ENCODE measurements at places on chromosomes 1 and 21.

DNA sequence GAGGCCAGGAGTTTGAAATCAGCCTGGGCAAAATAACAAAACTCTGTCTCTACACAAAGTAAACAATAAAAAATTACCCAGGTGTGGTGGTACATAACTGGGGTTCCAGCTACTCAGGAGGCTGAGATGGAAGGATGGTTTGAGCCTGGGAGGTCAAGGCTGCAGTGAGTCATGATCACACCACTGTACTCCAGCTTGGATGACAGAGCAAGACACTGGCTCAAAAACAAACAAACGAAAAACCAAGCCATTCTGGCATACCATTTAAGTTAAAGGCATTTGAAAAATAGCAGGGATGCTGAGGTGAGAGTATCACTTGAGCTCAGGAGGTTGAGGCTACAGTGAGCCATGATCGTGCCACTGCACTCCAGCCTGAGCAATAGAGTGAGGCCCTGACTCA lies 5.3 kb upstream of the ALDH9A1 start:
- no peak for DNase-seq

- no peak for DNase-seq
Measured at GRCh38 chr1:104125266-104125665, 375.6 kb downstream of the AMY1C start.

- no peak for DNase-seq
Measured at GRCh38 chr1:36098650-36099365, 10.1 kb downstream of the ADPRS start.

DNA sequence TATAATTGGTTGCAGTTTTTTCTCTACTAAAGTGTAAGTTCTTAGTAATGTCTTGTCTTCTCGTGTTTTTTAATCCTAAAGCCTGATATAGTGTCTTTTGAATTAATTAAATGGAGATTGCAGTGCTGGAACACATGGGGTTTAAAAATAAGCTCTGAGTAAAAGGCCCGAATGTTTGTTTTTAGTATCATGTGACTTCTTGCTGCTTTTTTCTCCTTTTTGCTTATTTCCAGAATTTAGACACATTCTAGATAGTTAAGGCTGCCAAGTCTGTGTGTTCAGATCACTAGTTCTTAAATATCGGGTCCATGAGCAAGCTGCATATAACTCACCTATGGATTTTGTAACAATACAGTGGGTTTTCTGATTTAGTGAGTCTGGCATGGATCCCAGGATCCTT lies 27.5 kb downstream of the KCTD3 start:
- no peak for DNase-seq

GRCh38 chr1:172427191-172427590 lies 6.7 kb downstream of the C1orf105 start:
- DNase-seq = no peak

- DNase-seq = no peak
Measured at GRCh38 chr1:21362096-21362495, 71.8 kb upstream of the ECE1 start.

DNA sequence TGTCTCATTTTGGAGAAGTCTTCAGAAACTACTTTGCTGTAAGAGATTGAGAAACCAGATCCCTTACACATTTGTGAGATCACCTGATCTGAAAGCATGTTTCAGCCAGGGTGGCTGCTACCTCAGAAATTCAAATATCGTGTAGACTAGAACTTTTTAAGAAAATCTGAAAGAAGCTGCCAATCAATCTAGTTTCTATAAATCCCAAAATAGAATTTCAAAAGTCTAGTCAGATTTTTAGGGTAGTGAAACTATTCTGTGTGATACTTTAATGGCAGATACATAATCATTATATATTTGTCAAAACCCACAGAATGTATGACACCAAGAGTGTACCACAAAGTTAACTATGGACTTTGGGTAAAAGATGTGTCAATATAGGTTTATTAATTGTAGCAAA lies 79.9 kb upstream of the PLPPR5 start:
- DNase-seq = no peak

DNA sequence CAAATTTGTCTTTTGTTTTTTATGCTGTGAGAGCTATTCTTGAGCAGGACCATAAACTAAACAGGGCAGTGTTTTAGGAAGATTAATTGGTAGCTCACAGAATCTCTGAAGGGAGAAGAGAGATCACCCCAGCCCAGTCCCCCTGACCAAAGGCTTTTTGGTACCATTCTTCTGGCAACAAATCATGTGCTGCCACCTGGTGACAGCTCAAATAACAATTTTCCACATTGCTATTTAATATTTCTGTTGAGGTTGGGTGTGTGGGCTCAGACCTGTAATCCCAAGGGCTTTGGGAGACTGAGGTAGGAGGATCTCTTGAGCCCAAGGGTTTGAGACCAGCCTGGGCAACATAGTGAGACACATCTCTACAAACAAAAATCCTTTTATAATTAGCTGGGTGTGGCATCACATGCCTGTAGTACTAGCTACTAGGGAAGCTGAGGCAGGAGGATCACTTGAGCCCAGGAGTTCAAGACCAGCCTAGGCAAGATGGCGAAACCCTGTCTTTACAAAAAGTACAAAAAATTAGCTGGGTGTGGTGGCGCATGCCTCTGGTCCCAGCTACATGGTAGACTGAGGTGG lies 2.2 kb upstream of the TESK2 start:
- DNase-seq = no peak

DNA sequence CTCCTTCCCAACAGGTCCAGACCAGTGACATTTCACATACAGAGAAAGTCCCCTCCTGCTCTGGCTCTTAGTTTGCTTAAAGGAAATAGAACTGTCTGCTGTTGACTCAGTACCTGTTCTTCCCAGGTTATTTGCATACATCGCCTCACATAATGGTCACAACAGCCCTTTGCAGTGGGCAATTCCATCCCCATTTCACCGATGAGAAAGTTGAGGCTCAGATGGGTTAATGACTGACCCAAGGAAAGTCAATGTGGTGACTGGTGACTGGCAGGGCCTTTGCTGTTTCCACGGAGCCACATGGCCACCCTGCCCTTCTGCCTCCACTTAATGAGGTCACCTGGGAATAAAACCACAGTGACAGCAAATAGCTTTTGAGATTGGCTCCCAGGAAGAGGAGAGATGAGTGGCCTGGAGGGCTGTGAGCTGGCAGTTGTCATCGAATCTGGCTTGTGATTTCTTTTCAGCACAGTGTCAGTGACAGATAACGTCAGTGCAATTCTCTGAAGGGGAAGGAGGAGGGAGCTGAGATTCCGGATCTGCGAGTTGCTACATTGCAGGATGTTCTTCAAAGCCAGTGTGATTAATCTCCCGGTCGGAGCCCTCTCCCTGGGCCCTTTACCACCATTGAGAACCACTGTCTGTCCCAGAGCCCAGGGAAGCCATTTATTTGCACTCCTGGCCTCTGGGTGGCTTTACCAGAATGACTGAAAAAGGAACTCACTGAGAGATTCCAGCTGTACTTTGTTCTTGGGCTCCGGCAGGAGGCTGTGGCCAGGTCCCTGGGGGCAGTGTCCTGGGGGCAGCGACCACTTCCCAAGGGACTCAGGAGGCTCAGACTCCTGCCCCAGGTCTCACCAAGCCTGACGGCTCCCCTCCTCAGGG lies 117.2 kb downstream of the CNIH3 start:
- no peak for DNase-seq

DNA sequence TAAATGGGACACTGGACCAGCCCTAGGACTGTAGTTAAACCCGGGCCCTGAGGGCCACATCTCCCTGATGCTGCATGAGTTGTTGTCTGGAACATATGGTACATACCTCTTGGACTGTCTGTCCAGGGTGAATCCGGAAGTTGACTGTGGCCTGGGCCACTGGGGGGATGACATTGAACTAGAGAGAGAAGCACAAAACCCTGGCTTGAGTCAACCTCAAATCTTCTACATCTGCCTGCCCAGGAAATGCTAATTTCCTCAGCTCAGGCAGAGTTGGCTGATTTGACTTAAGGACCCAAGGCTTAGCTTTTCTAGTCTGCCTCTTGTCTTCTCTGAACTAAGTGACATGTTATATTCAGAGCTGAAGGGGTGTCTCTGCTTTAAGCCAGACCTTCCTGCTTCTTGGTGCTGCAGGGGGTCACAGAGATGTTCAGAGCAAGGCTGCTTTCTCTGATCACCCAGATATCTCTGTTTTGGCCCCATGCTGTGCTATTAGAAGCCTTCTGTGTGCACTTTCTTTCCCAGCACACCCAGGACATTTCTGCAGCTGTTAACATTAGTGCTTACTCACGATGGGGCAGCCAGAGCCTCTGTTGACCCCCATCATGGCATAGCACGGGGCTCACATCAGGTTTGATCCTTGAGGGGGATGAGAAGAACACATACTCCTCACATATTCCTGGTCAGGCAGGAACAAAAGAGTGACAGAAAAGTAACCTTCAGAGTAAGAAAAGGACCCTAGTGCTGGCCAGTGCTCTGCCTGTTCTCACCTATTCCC lies 9.6 kb downstream of the PM20D1 start:
- no peak for DNase-seq

DNA sequence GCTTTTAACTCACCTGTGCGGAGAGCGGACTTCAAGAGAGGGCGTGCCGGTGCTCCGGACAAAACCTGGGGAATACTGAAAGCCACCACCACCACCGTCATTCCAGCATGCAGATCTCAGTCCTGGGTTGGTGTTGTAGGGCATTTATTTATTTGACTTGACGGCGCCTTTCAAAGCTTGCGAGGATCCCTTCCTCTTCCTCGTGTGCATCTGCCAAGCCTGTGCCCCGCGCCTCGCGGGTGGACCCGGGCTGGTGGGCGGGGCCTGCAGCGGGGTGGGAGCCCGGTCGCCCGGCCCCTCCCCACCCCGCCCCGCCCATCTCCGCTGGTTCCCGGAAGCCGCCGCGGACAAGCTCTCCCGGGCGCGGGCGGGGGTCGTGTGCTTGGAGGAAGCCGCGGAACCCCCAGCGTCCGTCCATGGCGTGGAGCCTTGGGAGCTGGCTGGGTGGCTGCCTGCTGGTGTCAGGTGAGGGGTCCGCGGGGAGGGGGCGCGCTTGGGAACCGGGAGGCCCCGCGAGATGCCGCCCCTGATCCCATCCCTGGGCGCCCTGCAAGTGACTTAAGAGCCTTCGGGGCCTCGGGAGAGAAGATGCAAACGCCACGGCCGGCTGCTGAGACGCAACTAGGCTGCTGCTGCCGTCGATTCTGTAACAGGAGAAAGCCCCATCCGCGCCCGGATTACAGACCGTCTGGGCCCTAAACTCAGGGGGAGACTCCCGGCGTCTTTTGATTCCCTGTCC lies at the start of gene IL10RB:
Gene IL10RB (plus strand): TSS at position 318 of the 739 bp plus-strand sequence. CDS start 99 bp downstream, at position 417.
- peak; percentile 44 for DNase-seq

- DNase-seq = no peak
Measured at GRCh38 chr1:39722495-39722894, 16.2 kb upstream of the PPIE start.
